ENCODE measurements at places on chromosomes 2 and 18. TPM values are rescaled to one million over a fixed set of nuclear protein-coding genes. Genes with fewer than 3 reads are reported as not detected.

The RIOK3 gene
- total RNA-seq: 28.3 TPM

The EHBP1 gene
- total RNA-seq: 14.5 TPM

The CDK15 gene
- 0.27 TPM for total RNA-seq

The REG1A gene
- total RNA-seq: not detected

The FLACC1 gene
- 0.27 TPM for total RNA-seq

The PRSS56 gene
- total RNA-seq: not detected

The KIF1A gene
- not detected for total RNA-seq

The SPATA3 gene
- total RNA-seq: not detected

Data from hematopoietic multipotent progenitor cell (in vitro differentiated cells).